ENCODE measurements at places on chromosomes 1 and 21.
A peak's percentile ranks its signal among the peaks of the same experiment; 100 is the strongest.

DNA sequence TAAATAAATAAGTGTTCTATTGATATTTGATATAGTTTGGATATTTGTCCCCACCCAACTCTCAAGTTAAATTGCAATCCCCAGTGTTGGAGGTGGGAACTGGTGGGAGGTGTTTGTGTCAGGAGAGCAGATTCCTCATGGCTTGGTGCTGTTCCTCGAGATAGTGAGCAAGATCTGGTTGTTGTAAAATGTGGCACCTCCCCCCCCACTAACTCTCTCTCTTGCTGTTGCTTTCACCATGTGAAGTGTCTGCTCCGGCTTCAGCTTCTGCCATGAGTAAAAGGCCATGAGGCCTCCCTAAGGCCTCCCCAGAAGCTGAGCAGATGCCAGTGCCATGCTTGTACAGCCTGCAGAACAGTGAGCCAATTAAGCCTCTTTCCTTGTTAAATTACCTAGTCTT lies 20.8 kb downstream of the FRRS1 start:
- DNase-seq, result no peak

- peak; percentile 55 for DNase-seq
Measured at GRCh38 chr1:99674115-99675064, 28.5 kb downstream of the PALMD start.

DNA sequence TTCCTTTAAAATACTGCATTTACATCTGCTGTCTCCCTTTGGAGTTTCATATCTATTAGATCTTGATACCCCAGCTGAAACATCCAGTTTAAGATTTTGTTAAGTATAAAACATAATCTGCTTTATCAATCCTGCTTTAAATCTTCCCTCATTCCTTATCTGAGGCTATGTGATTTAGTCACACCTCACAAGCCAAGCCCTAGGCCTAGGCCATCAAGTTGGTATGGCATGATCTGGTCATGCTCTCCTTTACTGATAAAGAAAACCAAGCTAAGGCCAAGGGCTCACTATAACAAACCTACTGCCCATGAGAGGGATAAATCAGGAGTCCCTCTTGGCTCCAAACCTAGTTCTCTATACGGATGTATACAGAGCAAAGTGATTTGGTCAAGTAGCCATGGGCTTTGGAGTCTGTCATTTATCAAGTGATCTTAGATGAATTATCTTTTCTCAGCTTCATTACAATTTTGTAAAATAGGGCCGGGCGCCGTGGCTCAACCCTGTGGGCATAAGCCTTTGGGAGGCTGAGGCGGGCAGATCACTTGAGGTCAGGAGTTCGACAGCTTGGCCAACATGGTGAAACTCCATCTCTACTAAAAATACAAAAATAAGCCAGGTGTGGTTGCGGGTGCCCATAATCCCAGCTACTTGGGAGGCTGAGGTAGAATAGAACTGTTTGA lies 22.8 kb downstream of the ENSA start:
- DNase-seq, result no peak

GRCh38 chr1:174032671-174033222 lies 10.6 kb upstream of the RC3H1 start:
- DNase-seq, result peak; percentile 34

GRCh38 chr1:205102404-205102803 lies 18.1 kb upstream of the TMEM81 start:
- no peak for DNase-seq

- peak; percentile 85 for DNase-seq
Measured at GRCh38 chr21:35204850-35205541, 155.9 kb upstream of the RUNX1 start.

- peak; percentile 31 for DNase-seq
Measured at GRCh38 chr1:167821969-167822685, 91.8 kb downstream of the ADCY10 start.

- DNase-seq, result peak; percentile 77
Measured at GRCh38 chr1:89489047-89489729, 35.4 kb upstream of the LRRC8B start.

- DNase-seq, result no peak
Measured at GRCh38 chr21:41472753-41473548, 35.0 kb downstream of the TMPRSS2 start.

GRCh38 chr1:26287033-26287711 lies 7.3 kb downstream of the SH3BGRL3 start:
- DNase-seq, result peak; percentile 57

GRCh38 chr1:55070293-55071164 lies 31.2 kb downstream of the PCSK9 start:
- DNase-seq, result no peak

DNA sequence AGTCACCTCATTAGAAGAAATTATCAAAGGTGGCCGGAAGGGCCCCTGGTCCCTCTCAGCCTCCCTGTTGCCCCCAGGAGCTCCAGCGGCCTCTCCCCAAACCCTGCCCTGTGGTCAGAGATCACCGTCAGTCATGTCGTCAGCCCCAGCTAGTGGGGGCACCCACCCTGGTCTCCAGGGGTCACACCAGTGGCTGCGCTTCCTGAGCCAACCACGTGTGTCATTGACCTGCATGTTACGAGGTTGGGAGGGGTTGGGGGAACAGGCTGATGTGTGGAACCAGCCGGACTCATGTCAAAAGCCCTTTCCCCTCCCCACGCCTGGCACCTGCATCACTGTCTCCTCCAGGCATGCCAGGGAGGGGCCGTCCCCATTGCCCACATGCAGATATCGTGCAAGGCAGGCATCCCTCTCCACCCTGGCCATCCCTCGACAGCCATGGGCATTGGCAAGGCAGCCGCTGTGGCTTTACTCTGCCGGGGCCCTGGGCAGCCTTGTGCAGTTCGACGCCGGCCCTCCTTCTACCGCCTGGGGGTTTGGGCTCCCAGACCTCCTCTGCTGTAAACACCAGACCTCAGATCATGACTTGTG lies 128.7 kb downstream of the CRYAA start:
- no peak for DNase-seq

DNA sequence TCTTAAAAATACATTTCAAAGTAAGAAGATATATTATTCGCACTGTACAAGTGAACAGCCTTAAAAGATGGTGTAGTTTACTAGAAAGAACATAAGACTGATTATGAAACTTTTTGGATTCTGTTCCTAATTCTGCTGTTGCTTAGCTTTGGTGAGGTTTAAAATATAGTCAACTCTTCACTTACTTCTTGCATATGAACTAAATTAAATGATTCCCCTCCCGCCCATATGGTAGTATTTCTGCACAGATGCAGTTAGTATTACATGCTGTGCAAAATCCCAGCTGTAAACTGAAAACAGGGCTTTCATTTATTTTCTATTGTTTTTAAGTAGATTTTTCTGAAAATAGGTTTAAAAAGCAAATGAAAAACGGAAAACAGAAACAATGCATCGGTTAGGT lies 345.4 kb upstream of the NCAM2 start:
- no peak for DNase-seq

DNA sequence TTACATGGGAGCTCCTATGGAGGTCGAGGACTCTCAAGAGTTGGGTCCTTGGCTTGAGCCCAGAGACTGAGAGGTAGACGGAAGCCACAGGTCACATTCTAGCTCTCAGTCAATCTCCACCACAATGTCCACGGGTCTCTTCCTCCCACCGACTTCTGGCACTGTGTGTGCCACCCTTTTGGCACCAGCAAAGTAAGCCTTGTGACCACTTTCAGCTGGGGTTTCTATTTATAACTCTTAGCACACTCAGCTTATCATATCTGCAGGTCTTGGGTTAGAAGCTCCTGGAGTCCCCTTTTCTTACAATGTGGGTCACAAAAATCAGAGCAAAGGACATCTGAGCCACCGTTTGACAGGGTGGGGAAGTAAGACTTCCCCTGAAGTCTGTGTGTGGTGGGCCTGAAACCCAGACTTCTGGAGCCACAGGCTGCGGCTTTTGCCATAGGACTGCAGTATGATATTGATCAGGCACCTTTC lies 28.3 kb downstream of the NCMAP start:
- DNase-seq, result no peak

GRCh38 chr1:82503822-82504221 lies 703.1 kb downstream of the ADGRL2 start:
- no peak for DNase-seq

DNA sequence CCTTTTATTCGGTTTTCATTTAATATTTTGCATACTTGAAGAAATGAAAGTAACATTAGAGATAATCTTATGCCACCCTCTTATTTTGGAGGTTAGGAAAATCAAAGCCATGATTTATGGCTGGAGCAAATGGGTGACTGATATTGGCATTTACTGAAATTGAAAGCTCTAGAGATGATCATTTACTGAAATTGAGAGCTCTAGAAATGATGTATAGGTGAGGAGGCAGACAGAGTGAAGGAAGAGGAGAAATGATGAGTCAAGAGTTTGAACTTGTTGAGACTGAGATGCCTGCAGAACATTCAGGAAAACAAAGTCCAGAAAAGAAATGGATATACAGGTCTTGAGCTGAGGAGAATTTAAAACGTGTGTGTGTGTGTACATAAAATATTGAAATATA lies 217.6 kb downstream of the LTN1 start:
- no peak for DNase-seq

- no peak for DNase-seq
Measured at GRCh38 chr1:233654658-233655280, 40.9 kb downstream of the KCNK1 start.

DNA sequence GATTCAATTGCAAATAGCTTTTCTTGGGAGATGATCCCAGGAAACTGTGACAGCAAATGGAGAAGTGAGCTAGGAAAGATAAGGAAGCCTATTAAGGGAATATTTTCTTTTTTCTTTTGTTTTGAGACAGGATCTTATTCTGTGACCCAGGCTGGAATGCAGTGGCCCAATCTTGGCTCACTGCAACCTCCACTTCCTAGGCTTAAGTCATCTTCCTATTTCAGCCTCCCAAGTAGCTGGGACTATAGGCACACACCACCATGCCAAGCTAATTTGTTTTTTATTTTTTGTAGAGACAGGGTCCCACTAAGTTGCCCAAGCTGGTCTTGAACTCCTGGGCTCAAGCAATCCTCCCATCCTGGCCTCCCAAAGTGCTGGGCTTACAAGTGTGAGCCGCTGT lies 433.7 kb downstream of the RPS6KC1 start:
- DNase-seq, result no peak

GRCh38 chr1:1407636-1408318 lies 684 bp upstream of the MRPL20 start:
- DNase-seq, result peak; percentile 76

DNA sequence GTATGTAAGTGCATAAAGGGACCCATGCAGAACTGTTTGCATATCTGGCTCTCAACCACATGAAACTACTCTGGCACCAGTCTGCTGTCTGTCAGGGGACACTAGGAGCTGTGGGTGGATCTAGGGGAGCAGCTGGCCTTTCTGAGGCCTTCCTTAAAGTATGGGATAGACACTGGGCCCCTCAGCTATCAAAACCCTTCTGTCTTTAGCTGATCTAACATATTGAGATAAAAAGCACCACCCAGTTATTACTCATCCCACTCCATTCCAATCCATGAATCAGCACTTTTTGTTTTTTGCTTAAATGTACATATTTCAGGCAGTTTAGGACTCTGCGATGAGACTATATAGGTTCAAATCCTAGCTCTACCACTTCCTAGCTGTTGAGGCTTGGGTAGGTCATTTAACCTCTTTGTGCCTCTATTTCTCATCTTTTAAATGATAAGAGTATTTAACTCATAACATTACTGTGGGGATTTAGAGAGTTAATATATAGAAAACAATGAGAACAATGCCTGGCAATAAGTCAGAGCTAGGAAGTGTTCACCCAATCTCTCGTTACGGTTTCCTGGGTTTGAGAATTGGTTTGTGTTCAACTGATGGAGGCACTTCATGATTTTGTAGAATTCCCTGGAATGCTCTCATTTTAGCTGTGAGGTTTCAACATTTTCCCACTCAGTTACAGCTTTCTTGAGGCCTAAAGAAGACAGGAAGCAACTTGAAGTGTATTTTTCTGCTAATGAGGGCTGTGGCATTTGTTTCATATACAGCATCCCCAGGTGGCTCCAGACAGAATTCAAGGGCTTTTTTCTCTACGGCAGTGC lies 68.9 kb downstream of the LRIG2 start:
- peak; percentile 76 for DNase-seq

DNA sequence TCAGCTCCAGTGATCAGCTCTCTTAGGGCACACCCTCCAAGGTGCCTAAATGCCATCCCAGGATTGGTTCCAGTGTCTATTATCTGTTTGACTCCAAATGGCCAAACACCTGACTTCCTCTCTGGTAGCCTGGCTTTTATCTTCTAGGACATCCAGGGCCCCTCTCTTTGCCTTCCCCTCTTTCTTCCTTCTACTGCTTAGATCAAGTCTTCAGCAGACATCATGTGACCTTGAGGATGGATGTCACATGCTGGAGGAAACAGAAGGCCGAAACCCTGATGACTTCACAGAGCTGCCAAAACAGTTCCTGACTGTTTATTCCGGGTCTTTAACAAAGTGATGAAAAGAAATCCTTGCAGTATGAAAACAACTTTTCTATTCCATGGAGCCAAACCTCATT lies 24.4 kb upstream of the WDR26 start:
- no peak for DNase-seq

DNA sequence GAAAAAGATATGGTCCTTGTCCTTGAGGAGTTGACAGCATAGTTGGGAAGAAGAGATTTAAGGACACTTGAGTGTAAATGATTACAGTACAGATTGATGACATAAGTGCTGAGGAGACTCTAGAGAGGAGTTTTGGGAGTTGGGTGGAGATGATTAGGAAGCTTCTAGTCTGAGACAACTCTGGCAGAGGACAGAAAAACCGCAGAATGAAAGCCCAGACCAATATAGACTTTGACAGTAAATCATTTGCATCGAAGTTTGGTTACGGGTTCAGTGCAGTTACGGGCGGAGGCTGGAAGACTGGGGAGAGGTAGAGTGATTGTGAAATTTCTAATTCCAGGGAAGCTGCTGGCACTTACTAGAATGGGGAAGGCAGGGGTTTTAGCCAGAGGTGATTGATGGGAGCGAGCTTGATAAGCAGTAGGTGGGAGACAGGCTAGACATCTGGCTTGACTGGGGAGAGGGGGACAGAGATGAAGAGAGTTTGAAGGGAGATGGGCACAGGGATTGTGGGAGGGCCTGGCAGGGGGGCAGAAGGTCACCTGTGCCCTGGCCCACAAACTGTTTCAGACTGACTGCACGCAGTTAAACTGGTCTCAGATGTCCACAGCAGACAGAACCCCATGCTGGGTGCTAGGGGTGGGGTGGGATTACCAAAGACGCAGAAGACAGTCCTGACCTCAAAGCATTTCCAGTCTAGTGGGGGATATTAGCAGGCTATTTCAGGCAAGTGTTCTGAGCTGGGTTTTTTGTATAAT lies 20.1 kb downstream of the SH2D2A start:
- no peak for DNase-seq

- peak; percentile 17 for DNase-seq
Measured at GRCh38 chr1:205570796-205571537, 60.8 kb downstream of the ELK4 start.

DNA sequence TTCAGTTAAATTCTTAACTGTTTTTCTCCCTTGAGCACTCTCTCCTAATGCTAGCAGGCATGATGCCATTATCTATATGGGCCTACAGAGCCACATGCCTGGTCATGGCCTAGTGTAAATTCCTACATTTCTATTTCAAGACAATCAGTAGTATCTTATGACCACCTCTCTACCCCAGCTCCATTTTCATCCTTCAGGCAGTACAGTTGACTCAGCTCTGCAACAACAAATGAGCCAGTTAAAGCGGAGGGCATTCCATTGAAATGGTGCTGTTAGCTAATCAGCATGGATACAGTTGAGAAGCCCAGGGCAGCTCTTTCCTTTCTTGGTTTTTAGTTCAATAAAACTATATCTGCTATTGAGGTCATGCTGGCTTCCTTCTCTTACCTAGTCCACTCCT lies 150.0 kb downstream of the PPP1R12B start:
- DNase-seq, result peak; percentile 3

All from GM23248 (cell line).